ENCODE measurements at places on chromosomes 4 and X. TPM values are rescaled to one million over a fixed set of nuclear protein-coding genes. Genes with fewer than 3 reads are reported as not detected.

GRCh38 chr4:113355550-113356371 lies 306.3 kb downstream of the ANK2 start:
- DNase-seq = peak; percentile 84

The TCEAL7 gene
- 6.5 TPM for total RNA-seq

- no peak for DNase-seq
These were observed 56.3 kb downstream of the HTT start for GRCh38 chr4:3130826-3131225.

DNA sequence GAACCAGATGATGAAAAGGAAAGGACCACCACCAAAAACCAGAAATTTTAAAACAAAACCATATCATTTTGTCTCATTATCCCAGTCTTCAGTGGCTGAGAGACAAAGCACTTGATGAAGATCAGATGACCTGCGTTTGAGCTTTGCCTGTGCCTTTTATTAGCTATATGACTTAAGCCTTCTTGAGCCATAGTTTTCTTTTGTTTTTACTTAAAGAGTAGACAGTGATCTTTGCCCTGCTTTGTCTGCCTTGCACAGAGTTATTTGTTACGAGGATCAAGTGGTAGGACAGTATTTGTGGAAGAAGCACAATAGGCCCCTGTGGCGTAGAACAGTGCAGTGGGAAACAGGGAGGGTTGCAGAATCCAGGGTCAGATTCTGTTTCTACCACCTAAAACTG lies 89.9 kb downstream of the SLC10A6 start:
- DNase-seq = no peak

Measured in foreskin keratinocyte (primary cell).